RPMI8226 (cell line): ENCODE measurements at places on chromosomes 7 and 10.

GRCh38 chr10:126247446-126247975 lies 140.8 kb downstream of the ADAM12 start:
- no peak for DNase-seq

GRCh38 chr10:21297603-21298383 lies 227.7 kb downstream of the SKIDA1 start:
- DNase-seq = no peak

DNA sequence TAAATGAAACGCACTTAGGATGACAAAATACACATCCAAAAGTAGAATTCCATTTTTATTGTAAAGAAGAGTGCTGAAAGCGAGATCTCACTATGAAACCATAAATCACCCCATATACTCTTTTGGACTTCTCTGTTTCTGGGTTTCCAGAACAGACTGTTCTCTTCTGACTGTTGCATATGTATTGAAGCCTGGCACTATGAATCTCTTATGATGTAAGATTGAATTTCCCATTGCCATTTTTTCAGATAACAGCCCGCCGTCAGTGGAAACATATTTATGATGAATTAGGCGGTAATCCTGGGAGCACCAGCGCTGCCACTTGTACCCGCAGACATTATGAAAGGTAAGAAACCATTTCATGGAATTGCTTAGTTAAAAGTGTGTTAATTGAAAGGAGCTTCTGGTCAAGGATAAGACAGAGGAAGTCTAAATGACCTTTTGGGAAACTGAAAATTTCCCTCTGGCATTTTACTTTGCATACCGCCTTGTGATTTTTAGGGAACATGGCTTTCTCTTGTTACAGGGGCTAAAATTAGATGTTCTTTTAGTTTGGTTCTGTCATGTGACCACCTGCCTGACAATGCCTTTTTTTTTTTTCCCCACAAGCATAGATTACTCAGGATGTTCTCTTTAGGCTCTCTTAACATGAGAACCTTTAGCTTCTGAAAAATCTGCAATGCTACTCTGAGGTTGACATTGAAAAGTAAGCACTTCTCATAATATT lies 168.1 kb downstream of the ARID5B start:
- DNase-seq = no peak

- DNase-seq = no peak
Observed at GRCh38 chr7:42440951-42441350, 203.9 kb upstream of the GLI3 start.

DNA sequence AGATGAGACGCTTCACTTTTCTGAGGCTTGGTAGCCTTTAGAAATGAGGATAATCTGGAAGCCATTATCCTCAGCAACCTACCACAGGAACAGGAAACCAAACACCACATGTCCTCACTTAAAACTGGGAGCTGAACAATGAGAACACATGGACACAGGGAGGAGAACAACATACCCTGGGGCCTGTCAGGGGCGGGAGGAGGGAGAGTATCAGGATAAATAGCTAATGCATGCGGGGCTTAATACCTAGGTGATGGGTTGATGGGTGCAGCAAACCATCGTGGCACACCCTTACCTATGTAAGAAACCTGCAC lies 48.9 kb downstream of the LRGUK start:
- DNase-seq = no peak

DNA sequence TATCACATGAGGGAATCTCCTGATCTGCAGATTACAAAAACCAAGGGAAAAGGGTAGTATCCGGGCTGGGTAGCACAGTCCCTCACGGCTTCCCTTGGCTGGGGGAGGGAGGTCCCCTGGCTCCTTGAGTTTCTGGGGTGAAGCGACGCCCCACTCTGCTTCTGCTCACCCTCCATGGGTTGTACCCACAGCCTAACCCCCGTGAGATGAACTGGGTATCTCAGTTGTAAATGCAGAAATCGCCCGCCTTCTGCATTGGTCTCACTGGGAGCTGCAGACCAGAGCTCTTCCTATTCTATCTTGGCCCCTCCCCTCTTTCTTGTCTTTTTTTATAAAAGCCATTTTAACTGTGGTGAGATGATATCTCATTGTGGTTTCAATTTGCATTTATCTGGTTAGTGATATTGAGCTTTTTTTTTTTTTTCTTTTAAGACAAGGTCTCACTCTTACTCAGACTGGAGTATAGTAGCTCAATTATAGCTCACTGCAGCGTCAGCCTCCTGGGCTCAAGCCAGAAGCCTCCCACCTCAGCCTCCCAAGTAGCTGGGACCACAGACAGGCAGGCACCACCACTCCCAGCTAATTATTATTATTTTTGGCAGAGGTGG lies 87.8 kb downstream of the ABCC2 start:
- DNase-seq = no peak

- no peak for DNase-seq
Observed at GRCh38 chr10:116324951-116325635, 845 bp downstream of the CCDC172 start.

DNA sequence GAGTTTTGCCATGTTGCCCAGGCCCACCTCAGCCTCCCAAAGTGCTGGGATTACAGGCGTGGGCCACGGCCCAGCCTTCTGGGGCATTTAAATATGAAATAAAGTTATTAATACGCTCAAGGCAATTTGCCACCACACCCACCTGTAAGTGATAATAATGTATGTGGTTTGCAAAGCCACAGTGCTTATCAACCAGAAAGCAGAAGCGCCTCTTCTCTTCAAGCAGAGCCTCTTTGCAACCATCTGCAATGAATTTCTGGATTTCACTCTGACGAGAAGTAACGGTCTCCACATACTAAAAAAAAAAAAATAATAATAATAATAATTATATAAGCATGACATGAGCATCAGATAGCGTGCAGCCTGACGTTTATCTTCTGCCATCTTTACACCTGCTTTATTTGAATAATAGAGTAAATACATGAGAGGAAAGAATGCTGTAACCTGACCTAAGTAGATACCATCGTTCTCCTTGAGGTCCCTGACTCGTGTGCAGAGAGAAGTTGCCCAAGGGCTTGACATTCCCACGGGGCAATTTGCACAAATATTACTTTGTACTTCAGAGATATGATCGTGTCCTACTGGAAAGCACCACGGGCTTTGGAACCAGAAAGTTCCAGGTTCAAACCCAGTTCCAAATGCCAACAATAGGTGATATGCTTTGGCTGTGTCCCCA lies 34.0 kb downstream of the BRI3 start:
- DNase-seq = no peak

DNA sequence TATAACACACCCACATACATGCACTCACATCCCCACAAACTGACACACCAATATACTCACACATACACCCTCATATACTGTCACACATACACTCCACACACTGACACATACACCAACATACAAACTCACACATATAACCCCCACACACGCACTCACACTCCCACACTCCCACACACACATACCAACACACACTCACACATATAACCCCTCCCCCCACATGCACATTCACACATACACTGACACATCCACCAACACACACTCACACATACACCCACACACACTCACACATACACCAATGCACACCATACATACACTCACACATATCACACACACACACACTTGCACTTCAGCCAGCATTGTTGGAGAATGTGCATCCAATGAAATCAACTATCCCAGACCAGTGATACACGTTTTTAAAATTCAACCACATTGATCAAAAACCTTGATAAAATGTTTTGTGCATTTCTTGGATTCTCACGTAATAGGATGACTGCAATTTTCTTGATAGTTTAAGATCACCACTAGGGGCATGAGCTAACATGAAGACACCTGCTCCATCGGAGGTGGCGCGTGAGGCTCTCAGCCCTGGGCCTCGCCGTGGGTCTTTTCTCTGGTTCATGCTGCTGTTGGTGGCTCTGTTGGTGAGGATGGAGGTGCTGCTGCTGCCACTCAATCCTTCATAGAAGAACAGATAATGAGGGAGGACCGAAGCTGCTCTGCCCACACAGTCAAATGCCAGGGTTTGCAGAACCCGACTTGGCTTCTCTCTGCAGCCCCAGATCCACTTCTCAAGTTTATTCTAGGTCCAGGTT lies 32.1 kb upstream of the CHST15 start:
- peak; percentile 63 for DNase-seq

DNA sequence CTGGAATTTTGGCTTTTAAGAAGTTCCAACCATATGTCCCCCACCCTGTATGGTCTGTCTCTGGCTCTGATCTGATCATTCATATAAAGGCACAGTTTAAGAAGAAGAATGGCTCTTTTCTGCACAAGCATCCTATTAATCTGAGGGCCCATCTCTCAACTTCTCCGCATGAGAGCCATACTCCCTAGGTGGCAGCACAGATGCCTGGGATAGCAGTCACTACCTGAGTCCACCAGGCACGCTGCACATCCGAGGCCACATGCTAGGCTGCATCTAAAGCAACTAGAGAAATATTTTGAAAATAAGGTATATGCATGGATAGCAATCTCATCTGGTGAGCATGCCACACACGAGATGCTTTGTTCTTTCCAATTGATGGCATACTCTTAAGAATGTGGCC lies 565.5 kb downstream of the PARD3 start:
- DNase-seq = no peak
